ENCODE measurements at places on chromosomes 12 and 14.

GRCh38 chr14:54769951-54770863, 132.4 kb downstream of the GCH1 start:
- no peak for DNase-seq

DNA sequence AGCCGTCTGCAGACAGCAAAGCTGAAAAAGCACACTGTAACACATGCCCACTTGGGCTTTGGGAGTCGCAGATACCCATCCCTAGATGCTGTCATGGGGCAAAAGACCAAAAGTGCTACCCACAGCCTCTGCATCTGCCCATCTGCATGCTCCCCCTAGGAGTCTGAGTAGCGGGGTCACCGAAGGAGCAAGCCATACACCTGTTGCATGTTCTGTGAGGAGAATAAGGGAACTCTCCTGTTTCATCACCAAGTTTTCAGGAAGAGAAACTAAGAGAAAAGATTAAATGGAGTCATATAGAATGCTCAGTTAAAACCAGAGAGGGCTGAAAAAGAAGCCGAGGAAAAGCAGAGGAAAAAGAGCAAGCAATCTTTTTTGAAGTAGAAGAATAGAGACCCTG, 13.7 kb upstream of the ST8SIA1 start:
- no peak for DNase-seq

DNA sequence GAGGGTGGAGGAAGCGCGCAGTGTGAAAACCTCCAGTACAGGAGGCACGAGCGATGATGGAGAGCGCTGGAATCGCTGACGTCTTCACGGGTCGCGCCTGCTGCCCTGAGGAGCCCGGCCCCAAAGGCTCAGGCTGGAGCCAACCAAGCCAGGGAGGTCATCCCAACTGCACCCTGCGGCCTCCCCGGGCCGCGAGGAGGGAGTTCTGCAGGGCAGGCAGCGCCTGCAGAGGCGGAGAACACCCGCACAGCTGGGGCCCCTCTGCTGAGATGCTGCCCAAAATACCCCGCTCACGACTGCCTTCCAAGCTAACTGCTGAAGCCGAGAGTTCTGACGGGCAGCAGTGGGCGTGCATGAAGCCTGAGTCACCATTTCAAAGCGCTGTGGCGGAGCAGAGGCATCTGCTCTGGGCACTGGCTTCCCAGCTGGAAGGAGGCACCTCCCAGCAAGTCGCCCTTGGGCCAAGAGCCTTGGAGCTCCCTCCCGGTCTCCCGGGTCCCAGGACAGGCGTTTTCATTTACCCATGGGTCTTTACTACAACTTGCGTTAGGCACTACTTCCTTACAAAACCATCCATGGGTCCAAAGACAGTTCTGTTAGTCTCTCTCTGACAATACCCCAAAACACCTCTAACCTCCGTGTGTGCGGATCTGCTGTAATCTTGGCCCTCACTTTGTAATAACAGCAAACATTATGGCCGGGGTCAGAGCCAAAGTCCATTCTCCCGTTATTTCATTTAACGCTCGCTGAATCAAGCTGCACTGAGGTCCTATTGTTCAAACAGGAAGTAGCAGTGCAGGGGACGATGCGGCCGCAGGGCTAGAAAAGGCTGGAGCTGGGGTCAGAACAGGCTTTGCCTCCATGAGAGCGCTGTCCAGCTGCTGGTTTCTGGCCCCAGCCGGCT, 60.1 kb upstream of the RIMBP2 start:
- DNase-seq: peak; percentile 62

GRCh38 chr12:59675461-59675860, 79.6 kb downstream of the SLC16A7 start:
- DNase-seq: no peak

- DNase-seq: peak; percentile 33
Observed at GRCh38 chr12:119938049-119938667, 50.9 kb upstream of the BICDL1 start.

- no peak for DNase-seq
Observed at GRCh38 chr12:85424581-85425348, 144.7 kb downstream of the ALX1 start.

DNA sequence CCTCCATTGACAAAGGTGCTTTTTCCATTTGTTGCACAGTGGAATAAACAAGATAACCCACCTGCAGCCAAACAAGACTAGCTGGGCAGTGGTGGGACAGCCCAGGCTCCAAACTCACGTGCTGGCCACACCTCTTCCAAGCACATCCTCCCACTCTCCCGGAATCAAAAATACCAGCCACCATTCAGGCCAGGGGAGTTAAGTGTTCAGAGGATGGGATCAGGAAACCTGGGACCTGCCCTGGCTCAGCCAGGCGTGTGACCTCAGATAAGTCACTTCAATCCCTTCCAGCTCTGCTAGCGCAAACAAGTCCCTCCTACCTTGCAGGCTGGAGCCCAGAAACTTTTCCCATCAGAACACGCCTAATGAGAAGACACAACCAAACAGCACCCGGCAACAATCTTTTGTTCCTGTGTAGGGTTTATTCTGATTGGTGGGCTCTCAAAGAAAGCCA, 43.3 kb downstream of the ACTN1 start:
- DNase-seq: no peak

- no peak for DNase-seq
Observed at GRCh38 chr12:2142068-2142467, 89.3 kb downstream of the CACNA1C start.

DNA sequence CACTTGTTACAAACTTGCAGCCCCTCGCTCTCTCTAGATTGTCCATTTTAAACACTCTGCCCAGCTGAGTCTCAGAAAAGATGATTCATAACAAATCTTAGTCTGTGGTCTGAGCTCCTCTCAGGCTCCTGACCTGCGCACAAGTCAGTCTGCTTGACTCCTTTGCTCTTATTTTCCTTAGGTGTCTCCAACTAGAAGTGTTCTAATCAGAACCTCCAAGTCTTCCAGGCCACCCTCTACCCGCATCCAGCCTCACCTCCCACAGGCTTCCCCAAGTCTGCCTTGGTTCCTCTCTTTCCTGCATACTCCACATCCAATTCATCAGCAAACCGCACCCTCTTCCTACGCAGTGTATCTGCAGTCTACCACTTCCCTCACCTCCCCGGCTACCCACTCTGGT, 42.4 kb upstream of the BDKRB2 start:
- no peak for DNase-seq

- DNase-seq: no peak
Observed at GRCh38 chr12:122909442-122910288, 13.7 kb upstream of the VPS37B start.

GRCh38 chr12:84874825-84875139, 37.8 kb downstream of the SLC6A15 start:
- no peak for DNase-seq

DNA sequence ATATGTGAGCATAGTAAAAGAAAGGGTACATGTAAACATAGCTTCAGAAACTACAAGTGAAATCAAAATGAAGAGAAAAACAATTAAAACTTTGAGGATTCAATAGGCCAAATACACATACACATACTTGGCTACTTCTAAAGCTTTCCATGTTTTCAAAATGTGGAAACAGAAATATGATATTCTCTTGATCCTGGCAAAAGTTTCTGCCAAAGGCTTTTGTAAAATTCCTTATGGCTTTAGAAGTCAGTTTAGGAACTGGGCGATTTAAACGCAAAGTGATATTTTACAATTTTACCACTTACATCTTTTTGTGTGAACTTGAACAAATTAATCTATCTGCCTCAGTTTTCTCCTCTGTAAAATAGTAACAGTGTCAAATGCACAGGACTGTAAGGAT, 756.4 kb downstream of the C12orf50 start:
- DNase-seq: no peak

DNA sequence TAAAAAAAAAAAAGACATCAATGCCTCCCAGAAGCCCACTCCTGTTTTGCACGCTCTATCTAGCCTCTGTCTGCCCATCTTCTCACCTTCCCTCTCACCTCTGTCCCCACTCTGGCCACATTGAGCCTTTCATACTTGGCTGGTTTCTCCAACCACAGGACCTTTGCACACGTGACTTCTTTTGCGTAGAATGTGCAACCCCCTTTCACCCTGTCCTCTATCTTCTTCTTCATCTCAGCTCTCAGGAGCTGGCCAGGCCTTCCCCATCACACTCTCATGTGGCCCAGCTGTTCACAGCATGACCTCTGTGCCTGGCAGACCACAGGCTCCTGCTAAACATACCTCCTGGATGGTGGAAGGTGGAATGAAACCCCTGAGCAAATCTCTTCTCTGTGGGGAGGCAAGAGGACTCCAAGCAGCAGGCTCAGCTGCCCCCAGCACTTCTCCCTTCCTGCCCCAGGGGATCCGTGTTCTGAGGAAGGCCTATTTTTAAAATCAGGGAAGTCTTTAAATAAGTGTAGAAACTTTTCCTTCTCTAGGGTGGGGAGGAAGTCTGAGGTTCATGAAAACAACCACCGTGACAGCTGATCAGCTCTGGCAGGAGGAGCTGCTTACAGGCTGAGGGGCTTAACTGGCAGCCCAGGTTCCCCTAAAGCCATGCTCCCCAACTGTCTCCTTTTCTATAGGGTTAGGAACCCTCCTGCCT, 11.6 kb downstream of the HVCN1 start:
- DNase-seq: no peak

DNA sequence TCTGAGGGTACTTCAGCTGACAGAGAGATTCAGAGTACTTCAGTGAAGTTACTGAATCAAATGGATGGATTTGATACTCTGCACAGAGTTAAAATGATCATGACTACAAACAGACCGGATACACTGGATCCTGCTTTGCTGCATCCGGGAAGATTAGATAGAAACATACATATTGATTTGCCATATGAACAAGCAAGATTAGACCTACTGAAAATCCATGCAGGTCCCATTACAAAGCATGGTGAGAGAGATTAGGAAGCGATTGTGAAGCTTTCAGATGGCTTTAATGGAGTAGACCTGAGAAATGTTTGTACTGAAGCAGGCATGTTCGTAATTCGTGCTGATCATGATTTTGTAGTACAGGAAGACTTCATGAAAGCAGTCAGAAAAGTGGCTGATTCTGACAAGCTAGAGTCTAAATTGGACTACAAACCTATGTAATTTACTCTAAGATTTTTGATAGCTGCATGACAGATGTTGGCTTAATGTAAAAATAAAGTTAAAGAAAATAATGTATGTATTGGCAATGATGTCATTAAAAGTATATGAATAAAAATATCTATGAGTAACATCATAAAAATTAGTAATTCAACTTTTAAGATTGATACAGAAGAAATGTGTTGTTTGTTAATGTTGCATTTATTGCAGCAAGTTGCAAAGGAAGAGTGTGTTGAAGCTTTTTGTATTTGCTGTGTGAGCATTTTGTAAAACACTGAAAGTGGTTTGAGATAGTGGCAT, 136.1 kb upstream of the RAP1B start:
- DNase-seq: no peak

- DNase-seq: no peak
Observed at GRCh38 chr14:89017417-89017816, 193.0 kb downstream of the TTC8 start.

DNA sequence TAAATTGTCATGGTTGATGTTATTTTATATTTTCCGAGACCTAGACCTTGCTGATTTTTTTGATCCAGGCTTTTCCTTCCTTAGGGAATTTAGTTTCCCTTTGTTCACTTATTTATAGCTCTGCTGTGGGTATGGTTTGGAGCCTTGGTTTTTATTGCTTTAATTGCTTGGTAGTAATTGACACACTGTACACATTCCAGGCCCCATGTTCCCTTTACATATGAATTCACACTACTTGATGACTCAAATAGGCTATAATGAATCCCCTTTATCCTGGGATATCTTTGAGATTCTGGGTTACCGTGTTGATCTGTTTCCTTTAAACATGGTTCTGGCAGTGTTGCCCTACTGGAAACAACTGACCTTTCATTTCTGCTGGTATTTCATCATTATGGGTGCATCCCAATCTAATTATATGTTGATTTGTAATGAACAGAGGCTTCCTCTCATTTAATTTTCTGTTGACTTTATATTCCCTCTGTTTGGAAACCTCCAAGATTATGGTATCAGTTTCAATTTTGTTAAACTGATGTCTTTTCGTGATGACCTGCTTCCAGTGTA, 424.0 kb downstream of the RAD51B start:
- DNase-seq: no peak

GRCh38 chr12:22709292-22709691, 84.3 kb downstream of the ETNK1 start:
- no peak for DNase-seq

- no peak for DNase-seq
Observed at GRCh38 chr14:32679927-32680612, 258.6 kb upstream of the NPAS3 start.

DNA sequence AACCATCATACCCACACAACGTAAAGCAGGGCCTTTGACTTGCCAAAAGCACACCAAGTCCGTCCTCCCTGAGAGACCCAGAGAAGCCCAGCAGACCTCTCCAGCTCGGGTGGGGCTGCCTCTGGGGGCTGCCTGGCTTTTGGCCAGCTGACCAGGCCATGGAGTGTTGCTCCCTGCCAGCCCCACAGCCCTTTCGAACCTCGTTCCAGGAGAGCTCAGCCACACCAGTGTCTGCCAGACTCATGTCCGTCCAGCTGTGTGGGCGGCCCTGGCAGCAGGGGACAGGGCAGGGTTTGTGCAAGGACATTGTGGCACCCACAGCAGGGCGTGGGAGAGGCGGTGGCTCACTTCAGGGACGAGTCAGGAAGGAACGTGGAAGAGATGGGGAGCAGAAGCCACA, 22.6 kb upstream of the IRF2BPL start:
- no peak for DNase-seq

DNA sequence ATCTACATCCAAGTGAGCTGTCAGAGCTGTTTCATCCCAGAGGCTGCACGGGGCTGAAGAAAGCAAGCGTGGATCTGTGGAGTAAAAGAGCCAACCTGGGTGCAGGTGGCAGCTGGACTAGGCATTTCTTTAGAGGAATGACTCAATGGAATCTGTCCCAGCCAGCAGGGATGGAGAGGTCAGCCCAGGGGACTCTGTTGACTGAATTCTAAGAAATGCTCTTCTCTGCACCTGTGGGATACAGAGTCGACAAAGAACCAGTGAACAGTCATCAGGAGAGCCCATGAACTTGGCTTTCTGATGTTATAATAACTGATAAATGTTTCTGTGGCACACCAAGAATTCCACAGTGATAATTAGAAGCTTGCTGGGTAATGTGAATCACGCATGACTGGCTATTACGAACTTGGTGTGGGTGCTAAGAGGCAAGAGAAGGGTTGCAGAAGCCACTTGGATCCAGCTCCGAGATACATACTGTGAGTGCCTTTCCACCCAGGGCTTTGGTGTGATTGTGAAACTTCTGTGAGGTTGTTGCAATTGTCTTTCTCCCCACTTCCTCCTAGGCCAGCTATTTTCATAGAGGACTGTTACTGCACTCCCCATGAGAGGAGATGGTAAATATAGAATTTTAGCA, 16.2 kb downstream of the PYGL start:
- DNase-seq: no peak
